ENCODE measurements at places on chromosomes 7 and 10.
A peak's percentile ranks its signal among the peaks of the same experiment; 100 is the strongest.

- no peak for DNase-seq
Measured at GRCh38 chr7:87341441-87341840, 4.0 kb upstream of the CROT start.

- peak; percentile 80 for DNase-seq
Measured at GRCh38 chr10:119449760-119450461, 92.6 kb downstream of the RGS10 start.

GRCh38 chr10:86802473-86803108 is 46.2 kb downstream of the BMPR1A start:
- no peak for DNase-seq

GRCh38 chr7:36563706-36564327 is 160.5 kb downstream of the AOAH start:
- peak; percentile 21 for DNase-seq

- DNase-seq = peak; percentile 30
Measured at GRCh38 chr10:81872206-81872862, 2.7 kb upstream of the NRG3 start.

- no peak for DNase-seq
Measured at GRCh38 chr7:13627455-13627854, 362.0 kb downstream of the ETV1 start.

GRCh38 chr7:50633414-50633710 is 68.2 kb upstream of the DDC start:
- DNase-seq = peak; percentile 32

DNA sequence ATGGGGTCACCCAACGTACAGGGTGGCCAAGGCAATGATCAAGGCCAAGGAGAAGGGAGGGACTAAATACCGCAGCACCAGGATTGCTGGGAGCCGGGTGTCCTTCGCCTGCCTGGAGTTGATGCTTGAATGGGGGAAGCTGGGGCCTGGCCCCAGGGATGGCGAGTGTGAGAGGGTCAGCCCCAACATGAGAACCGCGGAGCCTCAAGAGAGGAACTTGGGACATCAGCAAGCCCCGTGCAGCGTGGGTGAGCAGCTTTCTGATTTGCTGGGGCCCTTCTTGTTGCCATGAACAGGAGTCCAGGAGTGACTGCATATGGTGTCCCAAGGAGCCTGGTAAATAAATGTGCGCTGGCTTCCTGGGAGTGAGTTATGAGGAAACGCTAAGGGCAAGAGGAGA is 72.8 kb upstream of the PITRM1 start:
- no peak for DNase-seq

DNA sequence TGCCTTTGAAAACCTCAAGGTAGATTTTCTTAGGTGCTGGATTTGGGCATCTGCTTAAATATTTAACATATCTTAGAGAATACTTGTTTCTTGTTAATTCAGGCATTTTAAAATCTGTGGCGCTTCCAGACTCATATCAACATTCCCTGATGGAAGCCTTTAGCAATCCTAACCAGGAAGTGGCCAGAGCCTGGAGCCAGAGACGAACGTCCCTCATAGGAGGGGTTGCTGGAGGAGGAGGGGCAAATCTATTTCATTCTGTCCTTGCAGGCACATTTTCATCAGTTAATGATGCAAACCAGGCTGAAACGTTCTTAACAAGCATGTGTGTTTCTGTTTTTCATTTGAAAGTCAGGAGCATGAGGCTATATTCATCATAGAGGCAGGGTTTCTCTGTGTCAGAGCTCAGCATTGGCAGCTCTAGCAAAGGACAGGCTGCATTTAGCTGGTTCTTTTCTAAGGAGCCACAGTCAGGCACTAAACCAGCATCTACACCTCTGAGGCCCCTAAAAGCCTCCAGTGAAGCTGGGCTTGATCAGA is 17.8 kb upstream of the IFIT2 start:
- DNase-seq = peak; percentile 87

DNA sequence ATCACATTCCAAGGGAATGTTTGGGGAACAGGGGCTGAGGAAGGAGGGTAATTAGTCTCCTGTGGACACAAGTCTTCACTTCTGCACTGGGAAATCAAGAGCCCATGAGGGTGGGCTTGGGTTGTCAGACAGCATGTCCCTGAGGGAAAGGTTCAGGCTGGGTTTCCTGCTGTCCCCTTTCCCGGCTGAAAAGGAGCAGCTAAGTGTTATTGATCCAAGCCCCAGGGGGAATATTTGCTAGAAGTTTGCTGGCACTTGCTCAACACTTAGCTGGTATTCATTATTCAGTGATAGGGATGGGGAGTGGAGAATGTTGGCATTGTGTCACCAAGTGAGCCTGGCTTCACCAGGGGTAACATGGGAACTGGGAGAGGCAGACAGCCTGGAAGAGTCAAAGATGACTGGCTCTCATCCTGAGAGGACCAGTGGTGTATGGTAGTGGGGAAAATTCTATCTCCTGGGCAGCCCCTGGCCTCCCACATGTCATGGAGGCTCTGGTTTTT is 344.4 kb upstream of the PODXL start:
- no peak for DNase-seq

GRCh38 chr10:15781381-15781960 is 61.7 kb upstream of the ITGA8 start:
- no peak for DNase-seq

- DNase-seq = peak; percentile 92
Measured at GRCh38 chr10:46022978-46023702, 7.3 kb downstream of the NCOA4 start.

DNA sequence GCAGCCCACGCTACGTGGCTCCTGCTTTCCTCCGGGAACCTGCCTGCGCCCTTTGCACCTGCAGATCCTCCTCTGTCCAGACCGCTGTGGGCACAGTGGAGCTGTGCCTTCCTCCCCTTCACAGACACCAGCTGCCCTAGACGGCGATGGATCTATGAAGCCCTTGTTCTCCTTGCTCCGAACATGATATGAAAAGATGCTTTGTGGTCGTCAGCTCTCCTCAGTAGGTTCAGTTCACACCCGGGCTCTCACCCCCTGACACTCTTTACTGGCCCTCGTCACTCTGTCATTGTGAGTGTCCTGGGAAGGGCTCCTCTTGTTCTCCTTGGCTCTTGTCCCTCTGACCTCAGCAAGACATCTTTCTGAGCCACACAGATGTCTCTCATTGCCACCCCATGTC is 4.2 kb downstream of the ZNF488 start:
- no peak for DNase-seq

DNA sequence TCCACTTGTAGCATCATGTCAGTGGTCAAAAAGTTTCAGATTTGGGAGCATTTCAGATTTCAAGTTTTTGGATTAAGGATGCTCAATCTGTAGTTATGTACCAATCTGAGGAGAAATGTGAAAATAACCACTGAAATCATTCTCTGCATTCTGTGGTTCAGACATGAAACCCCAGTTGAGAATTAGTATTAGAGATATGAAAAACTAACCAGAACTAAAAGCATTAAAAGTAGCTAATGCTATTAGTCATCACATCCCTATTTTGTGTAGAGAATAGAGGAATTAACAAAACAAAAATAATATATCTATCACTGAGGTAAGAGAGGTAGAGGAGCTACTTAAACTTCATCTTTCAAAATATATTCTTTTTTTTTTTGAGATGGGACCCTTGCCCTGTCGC is 28.0 kb downstream of the MICU1 start:
- DNase-seq = no peak

GRCh38 chr10:12332572-12333379 is 16.6 kb upstream of the CAMK1D start:
- peak; percentile 4 for DNase-seq

All from fibroblast of pulmonary artery (primary cell).